ENCODE measurements at places on chromosomes 16 and 17.

DNA sequence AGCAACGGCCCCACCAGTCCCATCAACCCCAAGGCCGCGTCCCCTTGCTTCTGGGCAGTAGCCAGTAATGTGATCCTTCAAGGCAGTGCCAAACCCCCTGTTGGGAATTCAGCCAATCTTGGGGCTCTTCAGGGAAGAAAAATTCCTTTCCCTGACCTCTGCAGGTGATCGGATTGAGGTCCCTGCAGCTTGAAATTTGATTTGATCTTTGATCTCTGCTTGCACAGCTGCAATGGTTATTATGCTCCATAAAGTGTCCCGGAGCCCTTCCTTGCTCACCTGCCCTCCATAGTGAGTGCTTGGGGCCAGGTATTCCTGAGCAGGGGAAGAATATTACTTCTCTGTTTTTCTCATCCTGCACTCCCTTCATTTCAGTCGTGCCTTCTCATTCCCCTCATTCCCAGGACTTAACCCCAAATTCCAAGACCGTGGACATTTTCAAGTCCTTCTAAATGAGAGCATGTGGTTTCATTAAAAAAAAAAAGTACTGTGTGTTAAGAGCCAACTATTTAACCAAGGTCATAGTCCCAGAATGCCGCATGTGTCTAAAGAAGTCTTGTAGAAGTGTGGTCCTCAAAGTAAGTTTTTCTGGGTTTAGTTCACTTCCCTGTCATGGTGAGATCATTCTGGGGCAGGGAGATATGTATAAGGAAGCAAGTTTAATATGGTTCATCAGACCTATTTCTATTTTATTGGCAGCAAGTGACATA is 56.3 kb downstream of the SOX9 start:
- no peak for DNase-seq

GRCh38 chr16:10751291-10751697 is 7.7 kb downstream of the NUBP1 start:
- no peak for DNase-seq

DNA sequence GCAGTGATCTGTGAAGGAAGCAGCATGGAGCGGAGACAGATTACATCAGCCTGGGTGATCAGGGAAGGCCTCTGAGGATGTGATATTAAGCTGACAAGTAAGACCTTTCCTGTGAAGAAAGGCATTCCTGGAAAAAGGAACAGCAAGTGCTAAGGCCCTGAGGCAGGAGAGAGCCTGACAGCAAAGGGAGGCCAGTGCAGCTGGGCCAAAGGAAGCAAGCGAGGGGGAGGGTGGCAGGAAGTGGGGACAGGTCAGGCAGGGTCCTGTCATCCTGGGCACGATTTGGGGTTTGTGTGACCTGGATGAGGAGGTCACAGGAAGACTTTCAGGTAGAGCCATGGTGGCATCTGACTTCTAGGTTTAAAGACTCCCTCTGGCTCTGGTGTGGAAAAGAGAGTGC is 12.3 kb downstream of the CPNE2 start:
- DNase-seq = no peak

GRCh38 chr16:87192452-87193073 is 124.6 kb downstream of the C16orf95 start:
- no peak for DNase-seq

GRCh38 chr17:78817123-78817522 is 23.5 kb downstream of the USP36 start:
- no peak for DNase-seq

GRCh38 chr16:72179204-72179970 is 7.4 kb upstream of the PMFBP1 start:
- DNase-seq = no peak

DNA sequence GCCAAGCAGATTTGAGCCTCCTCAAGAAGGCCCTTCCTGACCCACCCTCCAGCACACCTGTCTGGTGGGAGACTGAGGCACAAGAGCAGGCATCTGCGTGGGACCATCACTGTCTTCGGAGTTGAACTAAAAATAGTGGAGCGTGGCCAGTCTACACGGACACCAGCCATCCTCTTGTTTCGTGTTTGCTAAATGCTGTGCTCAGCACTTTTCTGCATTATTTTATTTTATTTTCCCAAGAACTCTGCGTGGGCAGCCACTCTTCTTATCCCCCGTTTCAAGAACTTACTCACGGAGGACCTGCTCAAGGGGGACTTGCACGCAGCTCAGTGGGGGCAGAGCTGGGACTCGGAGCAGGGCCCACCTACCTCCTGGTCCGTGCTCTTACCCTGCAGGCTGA is 60.8 kb downstream of the SOCS3 start:
- DNase-seq = no peak

- DNase-seq = no peak
Measured at GRCh38 chr17:36941265-36942010, 4.2 kb downstream of the LHX1 start.

GRCh38 chr17:42411361-42411760 is 11.7 kb downstream of the CAVIN1 start:
- DNase-seq = no peak

- DNase-seq = no peak
Measured at GRCh38 chr16:83513008-83513755, 294.6 kb upstream of the HSBP1 start.

DNA sequence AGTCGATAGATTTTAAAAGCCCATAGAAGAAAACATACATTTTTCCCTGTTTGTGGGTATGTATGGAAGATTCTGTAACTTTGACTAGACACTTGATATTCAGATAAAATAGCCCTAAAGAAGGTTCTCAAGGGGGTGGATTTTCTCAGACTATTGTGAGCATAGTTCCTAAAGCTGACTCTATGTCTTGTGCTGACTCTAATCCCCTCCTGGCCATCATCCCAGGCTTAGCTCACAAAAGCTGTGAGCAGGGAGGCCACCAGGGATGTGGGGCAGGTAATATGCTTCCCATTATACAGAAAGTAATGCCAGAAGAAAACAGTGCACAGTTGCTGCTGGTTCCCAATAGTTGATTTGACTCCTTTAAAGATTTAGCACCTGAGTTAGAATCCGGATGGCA is 32.0 kb downstream of the CDH13 start:
- no peak for DNase-seq

DNA sequence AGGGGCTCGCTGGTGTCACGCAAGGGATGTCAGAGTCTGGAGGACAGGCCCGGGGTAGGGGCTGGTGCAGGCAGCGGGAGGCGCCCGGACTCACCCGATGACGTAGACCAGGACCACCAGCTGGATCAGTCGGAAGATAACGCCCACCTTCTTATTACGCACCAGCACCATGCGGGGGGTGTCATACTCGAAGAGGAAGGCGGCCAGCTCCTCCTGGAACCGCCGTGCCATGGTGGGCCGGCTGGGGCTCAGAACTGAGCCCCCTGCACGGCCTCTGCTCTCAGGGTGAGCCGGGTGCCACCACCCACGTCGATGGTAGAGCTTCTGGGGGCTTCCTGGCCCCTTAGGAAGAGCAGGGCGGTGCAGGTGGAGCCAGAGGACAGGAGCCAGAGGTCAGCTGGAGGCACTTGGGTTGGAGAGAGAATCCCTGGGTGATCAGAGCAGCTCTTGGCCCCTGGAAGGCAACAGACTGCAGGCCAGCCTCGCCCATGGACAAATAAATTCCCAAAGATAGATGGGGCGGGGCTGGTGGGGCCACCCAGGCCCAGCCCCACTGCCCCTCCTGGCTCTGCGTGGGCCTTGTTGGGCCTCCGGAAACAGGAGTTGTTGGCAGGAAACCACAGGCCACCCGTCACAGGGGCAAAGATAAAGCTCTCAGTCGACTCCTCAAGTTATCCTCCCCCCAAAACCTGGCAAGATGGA is at the start of gene P2RX1:
TSS of gene P2RX1 (minus strand) at position 471 of the 702 bp plus-strand sequence. CDS start at position 231, 240 bp downstream.
- DNase-seq = no peak

Measured in anterior cingulate cortex (tissue), 58 donors.